ENCODE measurements at places on chromosomes 12 and 14.
A peak's percentile ranks its signal among the peaks of the same experiment; 100 is the strongest.

- no peak for DNase-seq
These were observed 121.8 kb downstream of the TBC1D30 start for GRCh38 chr12:64946132-64946829.

DNA sequence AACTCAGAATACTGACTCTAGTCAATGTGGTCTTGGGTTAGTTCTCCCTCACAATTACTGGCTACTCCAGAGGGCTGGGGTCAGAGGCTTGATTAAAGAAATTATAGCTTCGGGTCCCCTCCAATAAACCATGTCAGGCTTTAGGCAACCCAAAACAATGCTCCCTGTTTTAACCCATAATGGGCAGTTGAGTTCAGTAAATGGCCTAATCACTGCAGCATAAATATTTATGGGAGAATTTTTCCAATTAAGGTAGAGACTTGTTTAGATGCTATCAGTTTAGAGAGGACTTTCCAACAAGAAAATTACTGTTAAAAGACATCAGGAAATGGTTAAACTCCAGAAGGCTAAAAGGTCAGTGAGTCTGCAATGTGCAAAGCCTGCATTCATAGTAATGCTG lies 389.2 kb upstream of the PRICKLE1 start:
- no peak for DNase-seq

DNA sequence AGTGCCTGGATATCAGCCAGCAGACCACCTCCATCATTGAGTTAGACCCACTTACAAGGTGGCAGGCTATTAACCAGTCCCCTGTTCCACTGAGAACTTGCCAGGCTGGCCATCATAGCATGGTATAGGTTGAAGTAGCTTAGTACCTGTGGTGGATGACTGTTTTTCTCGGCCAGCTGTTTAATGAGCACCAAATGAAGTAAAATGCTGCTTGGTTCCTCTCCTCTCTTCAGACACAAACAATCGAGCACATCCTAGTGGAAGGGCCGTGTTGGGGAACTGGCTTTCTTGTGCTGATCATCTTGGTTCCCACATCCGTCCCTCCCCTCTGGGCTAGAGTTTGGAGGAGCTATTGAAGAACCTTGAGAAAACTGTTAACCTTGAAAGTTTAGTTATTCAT lies 486.2 kb downstream of the RAD51B start:
- DNase-seq: no peak

DNA sequence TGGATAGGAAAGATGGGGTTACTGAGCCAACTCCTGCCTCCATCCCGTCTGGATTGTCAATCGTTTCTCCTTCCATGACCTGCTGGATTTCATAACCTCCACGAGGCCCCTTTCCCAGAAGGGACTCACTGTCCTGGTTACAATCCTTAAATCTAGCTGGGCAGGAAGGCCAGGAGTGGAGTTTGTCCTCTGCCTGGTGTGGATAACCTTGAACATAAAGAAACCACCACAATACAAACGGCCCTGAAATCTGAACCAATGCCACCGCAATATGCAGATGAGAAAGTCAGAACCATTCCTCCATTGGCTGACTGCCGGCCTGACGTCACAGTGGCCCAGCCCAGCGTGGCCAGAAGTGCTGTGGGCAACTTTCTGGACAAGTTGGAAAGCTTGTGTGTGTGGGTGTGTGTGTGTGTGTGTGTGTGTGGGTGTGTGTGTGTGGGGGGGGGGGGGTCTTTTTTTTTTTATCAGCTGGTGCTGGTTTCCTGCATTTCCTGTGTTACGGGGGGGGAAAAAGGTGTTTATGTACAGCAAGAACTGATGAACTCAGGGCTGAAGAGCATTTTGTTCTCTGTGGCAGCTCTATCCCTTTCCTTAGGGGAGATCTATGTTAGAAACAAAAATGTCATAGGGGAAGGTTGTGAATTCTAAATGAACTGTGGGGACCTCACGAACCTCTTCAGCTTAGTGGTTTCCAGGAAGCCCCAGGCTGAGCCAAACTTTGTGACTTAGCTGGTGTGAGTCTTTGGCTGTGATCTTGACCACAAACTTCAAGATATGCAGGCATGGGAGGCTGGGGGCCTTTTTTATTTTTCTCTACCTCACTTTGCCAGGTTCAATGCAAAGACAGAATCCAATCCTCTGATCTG lies 81.6 kb upstream of the MED13L start:
- DNase-seq: peak; percentile 56

GRCh38 chr12:96255077-96255476 lies 60.9 kb downstream of the ELK3 start:
- DNase-seq: no peak

DNA sequence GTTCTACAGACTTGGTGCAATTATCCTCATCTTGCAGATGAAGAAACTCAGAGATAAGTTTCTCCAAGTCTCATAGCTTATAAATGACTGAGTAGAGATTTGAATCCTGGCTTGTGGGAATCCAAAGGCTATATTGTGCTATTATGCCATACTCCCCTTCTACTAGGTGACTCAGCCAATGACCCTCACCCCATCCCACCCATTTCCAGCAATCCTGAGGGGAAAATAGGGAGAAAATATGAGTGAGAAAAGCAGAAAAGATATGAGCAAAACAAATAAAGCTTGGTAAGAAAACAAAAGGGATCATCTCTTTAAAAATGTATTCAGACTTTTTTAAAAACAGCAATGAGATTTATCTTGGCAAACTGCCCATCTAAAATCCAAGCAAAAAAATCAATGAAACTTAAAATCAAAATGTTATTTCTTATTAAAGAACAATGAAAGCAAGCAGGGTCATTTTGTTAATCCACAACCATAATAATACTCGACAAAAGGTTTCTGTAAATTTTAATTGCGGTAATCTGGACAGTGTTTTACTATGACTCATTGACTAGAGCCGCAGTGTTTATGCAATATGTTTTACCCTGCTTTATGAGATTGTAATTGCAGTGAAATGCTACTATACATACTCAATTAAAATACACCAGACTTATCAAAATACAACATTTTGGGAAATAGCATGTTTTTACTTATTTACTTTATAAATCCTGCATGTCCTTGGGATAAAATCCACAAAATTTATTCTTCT lies 13.1 kb upstream of the LGR5 start:
- no peak for DNase-seq

DNA sequence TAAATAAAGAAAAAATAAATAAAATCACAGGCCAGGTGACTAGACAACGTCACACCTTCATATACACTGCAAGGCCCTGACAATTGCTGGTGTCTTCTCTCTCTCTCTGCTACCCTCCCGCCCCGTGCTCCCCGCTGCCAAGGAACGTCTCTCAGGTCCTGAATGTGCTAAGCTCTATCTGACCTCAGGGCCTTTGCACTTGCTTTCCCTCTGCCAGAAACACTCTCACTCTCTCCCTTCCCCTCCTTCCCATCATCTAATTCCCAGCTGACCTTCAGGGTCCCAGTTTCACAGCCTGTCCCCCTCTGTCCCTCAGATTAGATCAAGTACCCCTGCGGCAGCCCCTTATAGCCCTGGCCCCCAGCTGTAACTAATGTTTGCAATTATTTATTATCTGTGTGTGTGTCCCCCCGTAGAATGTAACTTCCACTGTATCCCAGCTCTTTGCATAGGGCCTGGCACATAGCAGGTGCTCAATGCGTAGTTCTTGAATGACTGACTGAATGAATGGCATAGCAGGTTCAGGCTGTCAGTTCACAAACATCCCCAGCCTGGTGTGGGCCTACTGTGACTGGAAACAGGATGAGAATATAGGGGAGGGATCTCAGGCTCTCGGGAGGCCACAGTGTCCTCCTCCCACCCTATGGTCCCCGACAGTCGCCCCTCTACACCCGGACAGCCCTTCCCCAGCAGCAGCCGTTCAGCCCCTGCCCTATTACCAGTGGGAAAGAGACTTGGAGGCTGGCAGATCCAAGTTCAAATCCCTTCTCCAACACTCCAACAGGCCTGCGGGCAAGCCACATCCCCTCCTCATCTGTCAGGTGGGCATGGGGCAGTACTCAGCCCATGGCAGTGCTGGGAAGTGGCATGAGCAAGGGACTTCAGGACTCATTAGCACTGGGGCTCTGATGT lies 6.6 kb downstream of the BEGAIN start:
- no peak for DNase-seq

DNA sequence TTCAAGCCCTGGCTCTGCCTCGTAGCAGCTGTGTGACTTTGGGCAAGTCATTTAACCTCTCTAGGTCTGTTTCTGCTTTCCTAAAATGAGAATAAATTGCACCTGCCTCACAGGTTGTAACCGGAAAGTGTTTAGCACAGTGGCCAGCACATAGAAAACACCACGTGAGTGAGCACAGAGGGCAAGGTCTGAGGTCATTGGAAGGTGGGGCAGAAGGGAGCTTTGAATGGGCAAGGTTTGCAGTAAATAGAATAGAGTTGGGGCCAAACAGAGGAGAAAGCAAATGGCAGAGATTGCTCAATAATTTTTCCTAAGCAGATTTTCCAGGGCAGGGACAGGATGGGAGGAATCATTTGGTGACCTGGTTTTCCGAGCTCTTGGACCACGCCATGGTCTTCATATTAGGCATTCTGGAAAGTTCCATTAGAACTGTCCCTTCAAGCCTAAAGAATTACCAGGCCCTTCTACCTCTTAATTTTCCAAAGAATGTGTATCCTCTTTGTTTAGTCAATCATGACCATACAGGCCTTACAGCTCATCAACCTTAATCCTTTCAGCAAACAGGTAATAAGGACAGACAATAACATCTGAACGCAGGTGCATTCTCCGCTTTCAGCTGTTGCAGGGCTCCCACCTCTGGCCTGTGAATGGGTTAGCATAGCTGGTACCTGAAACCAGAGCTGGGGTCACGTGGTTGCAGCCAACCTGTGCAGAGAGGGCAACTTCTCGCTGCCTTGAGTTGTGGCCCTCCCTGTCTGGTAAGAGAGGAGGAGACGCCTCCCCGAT lies 53.8 kb downstream of the VWF start:
- DNase-seq: no peak

- no peak for DNase-seq
These were observed 152.7 kb downstream of the NTF3 start for GRCh38 chr12:5584412-5585175.

Data from stimulated activated CD4-positive, alpha-beta T cell treated with anti-CD3 and anti-CD28 coated beads, Interleukin-4, amount 100 ng/mL, for 24 hours (primary cell).